Left colon (tissue), 2 donors: ENCODE measurements at places on chromosomes 7 and 10.

- DNase-seq, result no peak
These were observed 194.0 kb downstream of the PPP1R9A start for GRCh38 chr7:95101422-95101821.

- DNase-seq, result no peak
These were observed 16.7 kb downstream of the NEURL1 start for GRCh38 chr10:103510046-103510685.

DNA sequence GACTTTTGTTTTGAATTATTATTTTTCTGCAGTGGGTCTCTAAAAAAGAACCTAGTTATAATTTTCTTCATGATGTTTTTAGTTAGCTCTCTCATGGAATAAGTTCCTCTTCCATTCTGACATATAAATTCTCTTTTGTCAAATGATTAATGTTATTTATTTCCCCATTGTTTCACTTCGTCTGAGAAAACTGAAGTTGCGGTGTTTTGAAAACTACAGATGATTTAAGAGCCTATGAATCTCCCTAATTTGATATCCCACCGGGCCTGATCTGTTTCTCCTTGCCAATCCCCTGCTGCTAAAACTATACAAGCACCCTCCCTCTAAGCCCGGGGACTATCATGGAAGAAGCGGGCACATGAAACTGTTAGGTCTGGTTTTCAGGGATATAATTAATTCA, 41.4 kb downstream of the HTR7 start:
- no peak for DNase-seq

GRCh38 chr7:47253650-47254080, 328.2 kb downstream of the TNS3 start:
- peak; percentile 47 for DNase-seq

DNA sequence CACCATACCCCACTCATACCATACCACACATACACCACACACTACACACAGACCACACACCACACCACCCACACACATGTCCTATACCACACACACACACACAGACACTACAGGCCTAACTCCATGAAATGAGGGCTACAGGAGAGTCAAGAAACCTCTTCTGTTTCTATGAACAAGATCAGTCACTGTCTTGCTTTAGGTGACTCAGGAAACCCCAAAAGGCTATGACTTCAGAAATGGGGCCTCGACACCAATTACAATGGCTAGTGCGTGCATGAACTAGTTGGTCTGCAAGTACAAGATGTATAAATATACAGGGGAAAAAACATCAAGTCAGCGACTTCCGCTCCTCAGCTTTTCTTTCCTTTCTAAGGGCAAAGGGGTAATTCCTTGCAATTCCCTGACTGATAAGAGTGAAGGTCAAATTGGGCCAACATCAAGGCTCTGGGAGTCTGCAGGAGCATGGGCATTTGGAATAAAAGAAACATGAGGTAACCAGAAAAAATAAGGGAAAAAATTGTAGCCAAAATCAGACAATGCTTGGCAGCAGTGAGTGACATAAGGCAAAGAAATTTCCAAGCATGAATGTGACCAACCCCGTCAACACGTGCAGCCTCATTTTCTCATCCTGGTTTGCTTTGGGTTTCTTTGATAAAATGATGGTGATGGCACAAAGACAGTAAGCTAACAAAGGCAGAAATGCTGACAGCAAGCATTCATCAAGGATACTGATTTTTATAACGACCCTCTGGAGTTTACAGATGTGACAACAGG, 1.5 kb downstream of the PKD1L1 start:
- no peak for DNase-seq

DNA sequence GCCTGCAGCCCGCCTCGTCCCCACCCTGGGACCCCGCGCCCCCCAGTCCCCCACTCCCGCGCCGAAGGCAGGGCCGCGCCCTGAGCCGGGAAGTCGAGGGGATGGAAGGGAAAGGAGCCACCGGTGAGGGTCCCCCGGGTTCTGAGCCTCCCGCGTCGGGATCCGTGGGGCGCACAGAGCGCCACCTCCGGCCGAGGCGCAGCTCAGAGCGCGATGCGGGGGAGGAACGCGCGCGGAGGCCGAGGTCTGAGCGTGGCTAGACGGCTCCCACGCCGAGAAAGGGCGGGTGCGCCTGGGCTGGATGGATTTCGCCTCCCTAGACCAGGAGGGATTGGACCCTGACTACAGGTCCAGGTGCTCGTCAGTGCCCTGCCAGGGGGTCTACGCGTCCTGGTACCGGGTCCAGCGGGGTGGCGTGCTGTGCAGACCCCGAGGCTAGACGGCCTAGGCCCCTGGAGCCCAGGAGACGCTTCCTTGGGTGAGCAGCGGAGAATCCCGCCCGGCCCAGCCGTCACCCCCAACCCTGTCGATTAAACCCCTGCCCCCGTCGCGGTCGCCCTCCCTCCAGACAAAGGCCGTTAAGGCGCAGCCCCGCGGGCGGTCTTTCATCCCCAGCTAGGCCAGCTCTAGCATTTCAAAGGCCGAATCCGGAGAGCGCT, 986 bp upstream of the PDGFA start:
- peak; percentile 43 for DNase-seq

GRCh38 chr7:134851141-134851540, 71.7 kb downstream of the CALD1 start:
- DNase-seq, result no peak

DNA sequence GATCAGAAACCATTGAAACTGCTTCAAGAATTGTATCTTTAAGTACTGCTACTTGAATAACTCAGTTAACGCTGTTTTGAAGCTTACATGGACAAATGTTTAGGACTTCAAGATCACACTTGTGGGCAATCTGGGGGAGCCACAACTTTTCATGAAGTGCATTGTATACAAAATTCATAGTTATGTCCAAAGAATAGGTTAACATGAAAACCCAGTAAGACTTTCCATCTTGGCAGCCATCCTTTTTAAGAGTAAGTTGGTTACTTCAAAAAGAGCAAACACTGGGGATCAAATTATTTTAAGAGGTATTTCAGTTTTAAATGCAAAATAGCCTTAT, 14.7 kb downstream of the HNRNPA2B1 start:
- DNase-seq, result no peak

DNA sequence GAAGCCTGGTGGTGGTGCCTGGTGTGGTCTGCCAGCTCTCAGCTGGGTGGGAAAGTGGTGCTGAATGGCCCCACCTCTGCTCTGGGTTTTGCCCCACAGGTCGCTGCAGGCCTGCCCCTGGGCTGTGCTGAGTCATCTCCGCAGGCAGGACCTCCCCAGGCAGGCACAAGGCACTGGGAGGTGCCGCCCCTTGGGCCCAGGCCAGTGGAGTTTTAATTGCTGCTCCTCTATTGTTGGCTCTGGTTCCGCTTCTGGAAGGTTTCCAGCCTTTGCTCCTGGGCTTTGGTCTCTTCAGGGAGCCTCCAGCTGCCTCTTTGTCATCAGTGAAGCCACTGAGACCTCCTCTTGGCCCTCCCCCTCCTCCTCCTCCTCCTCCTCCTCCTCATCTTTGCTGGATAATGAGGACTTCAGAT, 180.3 kb upstream of the GRB10 start:
- DNase-seq, result peak; percentile 91

GRCh38 chr10:68559841-68560185, 324 bp upstream of the TET1 start:
- DNase-seq, result peak; percentile 6
